HT-29 (cell line): ENCODE measurements at places on chromosomes 16 and 17. TPM values are rescaled to one million over a fixed set of nuclear protein-coding genes. Genes with fewer than 3 reads are reported as not detected.

OR4D1 gene
- total RNA-seq = not detected in 2 replicates

ACE gene
- total RNA-seq = 3.1 TPM in 1 of 2 replicates, not detected in the other

- DNase-seq = no peak
Measured at GRCh38 chr16:50467943-50468748, 80.0 kb upstream of the NKD1 start.

DLX4 gene
- 0.51 and 1.1 TPM in 2 replicates for total RNA-seq

KCNH6 gene
- total RNA-seq = 0.61 TPM in 1 of 2 replicates, not detected in the other

DNA sequence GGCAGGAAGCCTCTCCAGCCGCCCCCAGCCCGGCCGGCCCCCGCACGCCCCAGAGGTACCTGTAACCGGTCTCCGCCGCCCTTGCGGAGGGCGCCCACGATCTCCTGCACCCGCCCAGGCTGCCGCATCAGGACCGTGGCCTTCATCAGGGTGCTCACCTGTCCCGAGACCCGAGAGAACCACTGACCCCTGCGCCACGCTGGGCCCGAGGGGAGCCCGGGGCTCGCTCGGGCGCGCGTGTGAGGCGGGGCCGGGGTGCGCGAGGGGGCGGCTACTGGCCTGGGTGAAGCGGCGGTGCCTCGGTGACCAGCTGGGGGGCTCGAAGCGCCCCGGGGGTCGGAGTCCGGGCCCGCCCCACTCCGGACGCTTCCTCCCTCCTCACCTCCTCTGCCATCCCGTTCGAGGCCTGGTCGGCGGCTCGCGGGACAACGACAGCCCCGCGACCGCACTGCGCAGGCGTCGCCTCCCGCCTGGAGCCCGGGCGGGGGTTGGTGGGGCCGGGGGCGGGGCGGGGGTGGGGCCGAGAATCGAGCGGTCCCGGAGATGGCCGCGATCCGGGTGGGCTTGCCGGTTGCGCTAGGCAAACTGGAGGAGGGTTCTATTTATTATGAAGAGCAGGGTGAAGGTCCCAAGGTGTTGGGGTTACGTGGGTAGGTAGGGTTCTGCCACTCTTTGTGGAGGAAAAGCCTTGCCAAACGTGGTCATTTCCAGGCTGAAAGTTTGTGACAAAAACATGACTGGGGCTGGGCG is at the start of gene NT5C3B:
NT5C3B (minus strand) TSS at position 433 of the 750 bp plus-strand sequence; CDS start at position 394, 39 bp downstream.
- DNase-seq = peak; percentile 25

GRCh38 chr17:44992242-44992939 is 24.3 kb upstream of the C1QL1 start:
- DNase-seq = no peak

TP53TG3F gene
- not detected in 2 replicates for total RNA-seq

GRCh38 chr16:50940275-50940854 is 198.5 kb downstream of the CYLD start:
- peak; percentile 3 for DNase-seq

- no peak for DNase-seq
Measured at GRCh38 chr17:17322516-17323510, 19.6 kb downstream of the NT5M start.

DNA sequence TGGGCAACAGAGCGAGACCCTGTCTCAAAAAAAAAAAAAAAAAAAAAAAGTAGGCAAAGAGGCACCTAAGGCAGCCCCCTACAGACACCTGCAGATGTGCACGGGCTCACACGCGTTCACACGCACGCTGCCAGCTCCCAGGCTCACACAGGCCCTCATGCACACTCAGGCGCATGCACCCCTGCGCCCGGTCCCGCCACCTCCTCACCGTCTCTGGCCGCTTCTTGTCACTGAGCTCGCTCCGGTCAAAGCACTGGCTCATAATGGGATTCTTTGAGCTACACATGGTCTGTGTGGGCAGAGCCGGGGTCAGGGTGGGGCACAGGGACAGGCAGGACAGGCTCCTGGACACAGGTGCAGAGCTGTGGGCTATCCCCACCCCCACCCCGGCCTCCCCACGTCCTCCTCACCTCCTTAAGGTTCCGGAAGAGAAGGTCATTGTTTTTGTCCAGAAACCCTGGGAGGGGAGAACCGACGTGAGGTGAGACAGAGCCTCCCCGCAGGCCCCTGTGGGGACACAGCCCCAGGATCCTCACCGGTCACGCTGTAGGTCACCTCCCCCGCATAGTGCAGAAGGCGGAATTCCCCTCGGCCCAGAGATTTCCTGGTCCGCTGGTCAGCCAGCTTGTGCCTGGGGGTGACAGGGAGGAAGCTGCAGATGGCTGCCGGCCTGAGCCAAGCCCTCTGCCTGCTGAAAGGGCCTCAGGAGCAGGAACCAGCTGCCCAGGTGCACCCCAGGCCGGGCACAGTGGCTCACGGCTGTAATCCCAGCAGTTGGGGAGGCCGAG is 17.9 kb downstream of the MYO1C start:
- DNase-seq = no peak

GRCh38 chr16:66904846-66905632 is 13.6 kb downstream of the CDH16 start:
- no peak for DNase-seq

DNA sequence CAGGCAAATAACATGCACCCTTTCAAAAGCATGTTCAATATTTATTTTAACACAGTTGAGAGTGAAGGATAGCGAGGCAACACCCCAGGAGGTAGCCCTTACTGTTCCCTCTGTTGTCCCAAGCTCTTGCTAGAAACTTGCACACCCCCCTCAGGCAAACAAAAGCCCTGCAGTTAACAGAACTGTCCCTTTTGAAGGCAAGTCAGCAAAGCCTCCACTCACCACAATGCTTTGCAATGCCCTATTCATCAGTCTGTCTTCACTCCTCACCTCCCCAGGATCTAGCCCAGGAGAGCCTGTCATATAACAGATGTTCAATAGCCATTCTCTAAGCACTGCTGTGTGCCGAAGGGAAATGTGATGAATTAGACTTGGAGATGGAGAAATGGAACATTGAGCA is 3.5 kb upstream of the CNEP1R1 start:
- DNase-seq = no peak

GRCh38 chr16:89738538-89739317 is 17.4 kb downstream of the ZNF276 start:
- no peak for DNase-seq

- peak; percentile 97 for DNase-seq
Measured at GRCh38 chr16:2267913-2268666, at the start of gene RNPS1. Gene RNPS1, minus strand, starts transcription at chr16:2268126. Its CDS starts 3,483 bp downstream, at chr16:2264643.

DNA sequence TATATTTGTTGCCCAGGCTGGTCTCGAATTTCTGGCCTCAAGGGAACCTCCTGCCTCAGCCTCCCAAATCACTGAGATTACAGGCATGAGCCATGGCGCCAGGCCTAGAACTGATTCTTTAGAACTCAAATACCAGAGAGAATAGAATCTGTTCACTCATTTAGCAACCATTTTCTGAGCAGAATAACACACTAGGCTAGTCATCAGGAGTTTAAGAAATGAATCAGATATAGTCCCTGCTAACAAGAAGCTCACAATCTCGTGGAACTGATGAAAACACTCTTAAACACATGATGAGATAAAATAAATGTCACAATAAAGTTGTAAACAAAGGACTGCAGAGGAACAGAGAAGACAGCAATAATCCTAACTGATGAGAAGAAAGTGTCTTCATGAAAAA is 55.8 kb upstream of the ADCY9 start:
- DNase-seq = no peak

GRCh38 chr16:24289166-24289700 is 33.1 kb downstream of the CACNG3 start:
- DNase-seq = no peak

- no peak for DNase-seq
Measured at GRCh38 chr16:85905110-85906095, 6.4 kb downstream of the IRF8 start.

DNAI2 gene
- total RNA-seq = not detected in 2 replicates

GP1BA gene
- total RNA-seq = not detected in 2 replicates

- no peak for DNase-seq
Measured at GRCh38 chr17:20028443-20028842, 19.3 kb downstream of the SPECC1 start.

DNA sequence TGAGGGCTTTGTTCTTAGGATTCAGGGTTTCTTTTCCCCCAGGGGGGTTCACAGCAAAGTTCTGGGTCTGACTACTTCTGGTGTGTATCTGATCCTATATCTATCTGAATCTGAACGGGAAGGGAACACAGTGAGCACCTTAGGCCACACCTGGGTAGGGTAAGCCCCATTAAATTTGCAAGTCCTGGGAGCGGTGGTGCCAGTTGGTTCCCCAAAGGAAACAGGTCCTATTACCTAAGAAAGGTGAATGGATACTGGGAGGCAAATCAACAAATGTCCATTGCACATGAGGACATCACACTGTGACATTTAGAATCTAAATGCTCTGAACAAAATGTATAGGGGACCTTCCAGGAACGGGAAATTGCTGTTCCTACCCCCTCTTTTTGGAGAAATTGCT is 54.6 kb downstream of the BMERB1 start:
- DNase-seq = no peak

DNA sequence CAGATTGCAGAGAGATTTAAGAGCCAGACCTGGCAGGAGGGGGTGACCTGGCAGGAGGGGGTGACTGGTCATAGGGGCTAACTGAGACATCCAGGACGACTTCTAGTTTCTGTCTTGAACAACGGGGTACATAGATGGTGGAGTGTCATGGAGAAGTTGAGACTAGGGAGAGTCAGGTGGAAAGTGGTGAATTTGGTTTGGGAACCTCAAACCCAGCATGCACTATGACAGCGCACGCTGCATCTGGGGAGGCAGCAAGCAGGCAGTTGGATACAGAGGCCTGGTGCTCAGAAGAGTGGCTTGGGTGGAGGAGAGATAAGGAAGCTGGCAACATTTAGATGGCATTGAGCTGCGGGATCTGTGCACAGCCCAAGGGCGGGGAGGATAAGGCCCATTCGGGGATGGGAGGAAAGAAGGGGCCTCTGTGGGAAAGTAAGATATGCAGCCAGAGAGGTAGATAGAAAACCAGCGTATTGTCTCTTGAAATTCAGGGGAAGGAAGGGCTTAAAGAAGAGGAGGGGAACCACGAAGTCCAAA is 4.5 kb downstream of the RIPOR1 start:
- DNase-seq = no peak

GRCh38 chr16:66070140-66070917 is 296.2 kb upstream of the CDH5 start:
- DNase-seq = no peak
